RWPE2 (cell line): ENCODE measurements at places on chromosomes 11 and 22.
A peak's percentile ranks its signal among the peaks of the same experiment; 100 is the strongest.

GRCh38 chr11:86686531-86686930 is 14.1 kb upstream of the ME3 start:
- DNase-seq, result no peak

DNA sequence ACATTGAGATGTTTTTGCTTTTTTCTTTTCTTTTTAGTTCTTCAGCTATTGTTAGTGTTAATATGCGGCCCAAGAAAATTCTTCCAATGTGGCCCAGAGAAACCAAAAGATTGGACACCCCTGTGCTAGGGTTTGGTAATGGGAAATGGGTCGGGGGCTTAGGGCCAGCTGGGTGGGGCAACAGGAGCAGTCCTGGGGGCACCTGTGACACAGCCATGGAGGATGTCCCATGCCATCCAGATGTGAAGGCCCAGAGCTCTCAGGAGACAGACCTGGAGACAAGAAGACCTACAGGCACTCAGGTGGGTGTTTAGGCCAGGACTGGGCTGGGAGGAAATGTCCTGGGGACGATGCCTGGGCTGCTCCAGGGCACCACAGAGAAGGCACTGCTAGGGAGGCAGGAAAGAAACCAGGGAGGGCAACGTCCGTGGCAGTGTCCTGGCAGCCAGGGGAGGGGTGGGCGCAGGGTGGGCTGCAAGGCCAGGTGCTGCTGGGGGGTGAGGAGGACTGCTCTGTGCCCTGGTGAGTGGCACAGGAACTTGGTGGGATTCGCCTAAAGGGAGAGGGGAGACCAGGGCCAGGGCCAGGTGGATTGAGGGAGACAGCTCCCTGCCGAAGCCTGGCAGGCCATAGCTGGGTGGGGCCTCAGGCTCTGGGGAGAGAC is 21.4 kb downstream of the RELT start:
- DNase-seq, result no peak

DNA sequence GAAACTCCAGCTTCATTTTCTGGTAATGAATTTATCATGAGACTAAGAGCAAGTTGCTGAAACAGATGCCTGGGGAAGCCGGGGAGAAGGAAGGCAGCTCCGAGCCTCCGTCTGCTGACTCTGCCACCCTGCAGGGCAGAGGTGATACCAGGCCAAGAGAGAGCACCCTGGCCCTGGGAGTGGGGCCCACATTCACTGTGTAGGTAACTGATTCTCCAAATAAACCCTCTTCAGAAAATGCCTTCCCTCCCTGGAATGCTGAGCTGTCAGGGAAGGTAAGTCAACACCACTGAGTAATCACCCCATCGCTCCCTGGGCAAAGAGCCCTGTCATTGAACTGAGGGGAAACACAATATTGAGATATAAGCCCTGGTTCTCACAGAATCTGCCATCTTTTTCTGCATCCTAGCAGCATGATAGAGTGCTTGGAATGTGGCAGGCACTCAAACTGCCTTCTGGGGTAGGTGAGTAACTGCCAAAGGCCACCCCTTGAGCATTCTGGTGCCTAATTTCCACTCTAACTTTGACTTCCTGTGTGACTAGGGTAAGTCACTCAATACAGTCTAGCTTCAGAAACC is 147.6 kb downstream of the SPATA19 start:
- no peak for DNase-seq

DNA sequence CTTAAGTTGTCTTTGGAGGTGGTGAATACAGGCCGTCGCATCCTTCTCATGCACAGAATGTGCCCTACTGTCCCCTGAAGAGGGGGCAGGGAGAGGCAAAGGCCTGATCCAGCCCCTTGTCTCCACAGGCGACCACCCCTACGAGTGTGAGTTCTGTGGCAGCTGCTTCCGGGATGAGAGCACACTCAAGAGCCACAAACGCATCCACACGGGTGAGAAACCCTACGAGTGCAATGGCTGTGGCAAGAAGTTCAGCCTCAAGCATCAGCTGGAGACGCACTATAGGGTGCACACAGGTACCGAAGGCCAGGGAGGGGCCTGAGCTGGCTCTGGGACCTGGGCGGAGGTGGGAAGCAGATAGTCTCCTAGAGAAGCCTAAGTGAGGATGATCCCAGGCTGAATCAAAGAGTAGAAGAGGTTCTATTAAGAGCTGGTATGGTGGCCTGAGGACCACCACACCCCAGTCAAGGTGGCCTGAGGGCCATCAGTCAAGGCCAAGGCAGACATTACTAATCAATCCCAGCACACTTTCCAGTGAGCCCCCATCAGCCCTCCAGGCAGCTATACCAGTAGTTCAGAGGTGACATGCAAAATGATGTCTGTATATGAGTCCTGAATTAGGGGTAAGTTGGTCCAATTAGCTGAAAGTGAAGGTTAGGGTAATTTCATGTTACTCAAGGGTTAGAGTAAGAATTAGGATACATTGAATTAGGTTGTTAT is 49.0 kb upstream of the NNMT start:
- no peak for DNase-seq

DNA sequence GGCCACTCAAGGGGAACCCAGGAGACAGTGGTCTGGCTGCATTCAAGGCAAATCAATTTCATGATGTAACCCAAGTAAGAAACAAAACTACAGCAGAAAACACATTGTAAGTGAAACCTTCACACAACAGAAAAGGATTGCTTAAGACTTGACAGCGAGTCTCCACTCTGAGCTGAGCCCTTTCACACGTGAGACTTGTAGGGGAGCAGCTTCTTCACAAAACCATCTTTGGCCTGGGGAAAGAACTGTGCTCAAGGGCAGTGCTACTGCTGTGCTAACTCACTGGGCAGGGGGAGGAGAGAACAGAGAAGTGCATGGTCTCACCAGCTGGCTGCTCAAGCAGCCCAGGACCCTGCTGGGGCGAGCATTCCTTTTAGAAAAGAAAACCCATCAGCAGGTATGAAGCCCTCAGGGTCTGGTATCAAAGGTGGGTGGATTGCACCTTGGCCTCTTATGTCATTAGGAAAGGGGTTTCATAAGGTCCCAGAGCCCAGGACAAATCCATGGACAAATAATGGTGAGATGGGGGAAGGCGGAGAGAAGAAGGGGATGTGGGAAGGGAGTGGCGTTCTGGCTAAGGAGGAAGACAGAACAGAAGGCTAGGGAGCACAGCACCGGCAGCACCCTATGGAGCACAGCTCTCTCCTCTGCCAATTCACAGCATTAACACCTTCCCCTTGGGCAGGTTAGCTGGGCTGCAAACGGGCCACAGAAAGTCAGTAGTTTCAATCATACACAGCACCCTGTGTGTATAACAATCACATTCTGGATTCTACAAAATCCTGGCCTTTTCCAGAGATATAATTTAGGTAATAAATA is 20.6 kb upstream of the RAPSN start:
- no peak for DNase-seq

DNA sequence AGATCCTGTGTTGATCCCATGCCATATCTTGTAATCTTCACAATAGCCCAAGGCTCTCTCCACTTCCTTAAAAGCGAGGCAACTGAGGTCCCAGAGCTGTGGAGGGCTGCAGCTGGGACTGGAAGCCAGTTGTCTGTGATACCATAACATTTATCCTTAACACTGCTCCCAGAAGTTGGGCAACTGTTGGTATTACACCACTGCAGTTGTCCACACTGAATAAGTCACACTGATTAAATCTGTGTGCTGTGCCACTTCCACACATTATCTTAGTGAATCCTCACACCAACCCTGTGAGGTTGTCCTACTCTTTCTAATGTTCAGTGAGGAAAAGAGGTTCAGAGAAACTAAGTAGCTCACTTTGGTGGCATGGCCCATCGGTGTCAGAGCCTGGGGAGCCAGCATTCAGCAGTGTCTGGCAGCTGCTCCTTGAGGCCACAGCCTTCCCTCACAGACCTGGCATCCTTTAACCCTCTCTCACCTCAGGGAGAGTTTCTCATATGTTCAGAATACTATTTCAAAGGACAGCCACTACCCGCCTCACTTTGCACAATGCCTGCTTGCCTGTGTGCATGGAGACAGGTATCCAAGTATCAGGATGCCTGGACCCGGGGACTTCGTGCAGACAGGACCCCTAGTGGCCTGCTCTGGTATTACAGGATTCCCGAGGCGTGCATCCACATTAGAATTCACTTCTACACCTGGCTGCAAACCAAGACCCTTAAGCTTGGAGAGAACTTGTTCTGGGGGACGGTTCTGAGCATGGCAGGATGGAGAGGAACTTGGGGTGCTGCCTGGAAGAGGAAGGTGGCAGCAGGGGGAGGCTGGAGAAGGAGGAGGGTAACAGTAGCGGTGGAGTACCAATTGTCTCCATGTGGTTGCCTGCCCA is 221.9 kb upstream of the TBCEL start:
- DNase-seq, result no peak

DNA sequence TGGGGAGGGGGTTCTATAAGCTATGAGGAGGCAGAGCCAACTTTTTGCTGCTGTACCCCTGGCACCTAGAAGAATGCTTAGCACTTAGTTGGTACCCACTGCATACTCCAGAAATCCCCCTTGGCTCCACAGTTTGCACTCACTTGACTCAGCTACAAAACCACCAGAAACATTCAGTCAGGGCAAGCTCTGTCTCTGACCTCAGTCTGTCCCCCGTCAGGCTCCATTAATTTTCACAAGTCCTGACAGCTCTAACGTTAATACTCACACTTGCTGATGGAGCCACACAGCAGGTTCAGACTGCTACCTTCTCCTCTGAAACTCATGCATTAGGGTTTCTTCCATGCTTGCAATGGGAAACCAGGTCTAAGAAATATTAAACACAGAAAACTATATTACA is 81.7 kb downstream of the MPPED2 start:
- no peak for DNase-seq

DNA sequence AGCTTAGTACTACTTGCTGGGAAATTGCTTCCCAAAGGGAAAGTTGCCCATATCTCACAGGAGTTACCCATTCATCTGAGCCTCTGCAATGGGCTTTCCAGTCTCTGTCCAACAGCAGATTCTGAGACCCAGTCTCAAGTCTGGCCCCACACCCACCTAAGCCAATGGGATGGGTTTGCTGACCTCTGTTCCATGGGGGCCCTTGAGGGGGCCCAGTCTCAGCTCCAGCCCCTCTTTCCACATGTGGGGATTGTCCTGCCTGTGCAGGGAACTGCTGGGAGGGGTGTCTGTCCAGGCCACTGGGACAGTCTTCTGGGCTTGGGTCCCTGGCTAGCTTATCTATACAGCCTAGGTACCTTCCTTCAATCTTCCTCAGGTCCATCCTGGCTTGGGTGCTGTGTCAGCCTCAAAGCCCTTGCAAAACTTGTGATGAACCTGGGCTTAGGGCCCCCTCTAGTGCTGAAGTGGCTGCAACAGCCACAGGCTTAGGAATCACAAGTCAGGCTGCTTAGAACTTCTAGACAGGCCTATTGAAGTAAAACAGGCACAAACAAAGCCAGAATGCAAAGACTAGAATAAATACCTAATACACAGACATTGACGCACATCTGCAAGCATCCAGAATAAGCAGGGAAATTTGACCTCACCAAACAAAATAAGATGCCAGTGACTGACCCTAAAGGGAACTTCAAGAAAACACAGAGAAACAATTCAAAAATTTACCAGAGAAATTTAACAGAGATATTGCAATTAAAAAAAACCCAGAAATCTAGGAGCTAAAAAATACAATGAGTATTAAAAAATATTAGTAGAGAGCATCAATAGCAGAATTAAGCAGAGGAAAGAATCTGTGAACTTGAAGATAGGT is 11.7 kb upstream of the PATL1 start:
- no peak for DNase-seq

GRCh38 chr11:64447831-64448598 is 89.1 kb downstream of the RPS6KA4 start:
- no peak for DNase-seq

GRCh38 chr11:119716582-119717498 is 12.2 kb downstream of the NECTIN1 start:
- DNase-seq, result no peak

- no peak for DNase-seq
Measured at GRCh38 chr11:34315394-34315793, 42.4 kb downstream of the ABTB2 start.

DNA sequence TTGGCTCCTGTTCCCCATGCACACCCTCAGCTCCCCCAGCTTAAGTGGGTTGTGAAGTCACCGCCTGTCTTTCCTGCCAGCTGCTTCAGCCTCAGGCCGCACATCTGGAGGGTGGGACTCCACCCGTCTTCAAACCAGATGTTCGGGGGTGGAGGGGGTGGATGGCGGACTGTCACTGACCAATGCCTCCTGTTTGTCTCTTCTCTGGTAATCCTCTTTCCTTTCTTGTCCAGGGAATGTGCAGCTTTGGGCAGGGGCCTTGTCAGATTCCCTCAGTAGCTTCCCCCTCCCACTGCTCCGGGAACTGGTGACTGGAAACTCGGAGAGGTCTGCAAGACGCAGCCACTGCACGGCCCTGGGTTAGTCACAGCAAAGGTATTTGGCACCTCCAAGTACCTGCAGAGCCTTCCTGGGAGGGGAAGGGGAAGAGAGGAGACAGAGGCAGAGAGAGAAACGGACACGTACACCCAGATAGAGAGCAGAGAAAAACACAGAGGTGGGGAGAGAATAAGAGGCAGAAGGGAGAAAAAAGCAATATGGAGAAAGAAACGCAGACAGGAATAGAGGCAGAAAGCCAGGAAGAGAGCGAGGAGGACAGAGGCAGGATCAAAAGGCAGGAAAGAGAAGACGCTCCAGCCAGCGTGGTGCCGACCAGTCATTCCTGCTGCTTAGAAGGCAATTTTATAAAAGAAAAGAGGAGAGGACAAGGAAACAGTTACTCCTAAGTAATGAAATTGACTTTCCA is 56.1 kb upstream of the TIMP3 start:
- peak; percentile 83 for DNase-seq

GRCh38 chr11:96748639-96749370 is 359.0 kb downstream of the JRKL start:
- DNase-seq, result no peak

DNA sequence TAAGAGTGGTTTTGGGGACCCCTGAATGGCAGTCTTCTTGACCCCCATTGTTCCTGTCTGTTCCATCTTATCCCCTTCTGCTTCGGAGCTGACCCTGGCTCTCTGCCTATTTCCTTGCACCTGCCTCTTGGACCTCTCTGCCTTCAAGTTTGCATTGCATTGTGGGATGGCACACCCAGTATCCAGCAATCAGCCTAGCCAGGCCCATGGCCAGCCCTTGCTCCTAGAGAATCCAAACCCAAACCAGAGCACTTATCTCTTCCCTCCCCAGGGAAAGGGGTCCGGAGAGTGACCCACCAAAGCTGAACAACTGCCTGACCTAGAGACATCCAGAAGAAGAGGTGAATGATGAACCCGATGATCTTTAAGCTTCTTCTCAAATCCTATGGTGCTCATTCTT is 607.3 kb upstream of the CADM1 start:
- DNase-seq, result no peak
